K562 (cell line): ENCODE measurements at places on chromosomes 1 and 21. TPM values are rescaled to one million over a fixed set of nuclear protein-coding genes. Genes with fewer than 3 reads are reported as not detected.

GRCh38 chr1:59128239-59128736 is 168.6 kb upstream of the FGGY start:
- peaks cover 2% of the 10 kb centered on the region; the same call in 1 of the 3 replicates for H3K27me3 ChIP-seq
- H3K27ac ChIP-seq: no peak overlapping the region
- DNase-seq: no peak

- DNase-seq: no peak
- no peak overlapping the region for H3K4me3 ChIP-seq
- no peaks in the 10 kb centered on the region for H3K4me1 ChIP-seq
- H3K27me3 ChIP-seq: peaks cover 3% of the 10 kb centered on the region; the same call in 2 of the 3 replicates
These were observed 43.8 kb downstream of the SLX9 start for GRCh38 chr21:44983421-44984206.

GRCh38 chr1:161885003-161885402 is 118.9 kb downstream of the ATF6 start:
- no peaks in the 10 kb centered on the region for H3K27me3 ChIP-seq
- no peak for DNase-seq
- H3K4me1 ChIP-seq: no peaks in the 10 kb centered on the region
- H3K27ac ChIP-seq: no peak overlapping the region

The HSD3B1 gene
- not detected in 2 replicates for total RNA-seq

DNA sequence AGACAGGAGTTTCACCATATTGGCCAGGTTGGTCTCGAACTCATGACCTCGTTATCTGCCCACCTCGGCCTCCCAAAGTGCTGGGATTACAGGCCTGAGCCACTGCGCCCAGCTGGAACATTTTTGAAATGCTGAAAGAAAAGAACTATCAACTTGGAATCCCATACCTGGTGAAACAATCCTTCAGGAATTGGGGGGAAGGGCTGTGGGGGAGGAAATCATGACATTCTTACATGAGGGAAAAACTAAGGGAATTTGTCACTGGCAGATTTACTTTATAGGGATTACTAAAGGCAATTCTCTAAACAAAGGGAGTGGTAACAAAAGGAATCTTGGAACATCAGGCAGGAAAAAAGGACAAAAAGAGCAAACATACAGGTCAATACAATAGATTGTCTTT is 25.8 kb downstream of the NDUFS5 start:
- no peak for DNase-seq
- H3K27ac ChIP-seq: no peak overlapping the region
- no peaks in the 10 kb centered on the region for H3K27me3 ChIP-seq
- peaks cover 17% of the 10 kb centered on the region for H3K4me1 ChIP-seq
- no peak overlapping the region for H3K4me3 ChIP-seq

- no peak overlapping the region for H3K27ac ChIP-seq
- H3K27me3 ChIP-seq: no peaks in the 10 kb centered on the region
- H3K36me3 ChIP-seq: no peaks in the 10 kb centered on the region
- H3K4me3 ChIP-seq: no peak overlapping the region
- no peak for DNase-seq
These were observed 69.8 kb downstream of the TNR start for GRCh38 chr1:175673371-175674150.

GRCh38 chr1:36436821-36437220 is 13.4 kb downstream of the OSCP1 start:
- H3K27me3 ChIP-seq: peaks cover 10% of the 10 kb centered on the region
- H3K4me3 ChIP-seq: no peak overlapping the region
- H3K4me1 ChIP-seq: no peaks in the 10 kb centered on the region
- H3K27ac ChIP-seq: no peak overlapping the region
